Stimulated activated CD8-positive, alpha-beta memory T cell treated with anti-CD3 and anti-CD28 coated beads, Interleukin-2, amount 100 ng/mL, for 1 hour (primary cell): ENCODE measurements at places on chromosomes 6 and 20.

GRCh38 chr6:140571145-140571544 lies 1196.7 kb upstream of the CITED2 start:
- no peak for DNase-seq

GRCh38 chr20:35468671-35469334 lies 13.4 kb downstream of the CEP250 start:
- DNase-seq = no peak

GRCh38 chr6:37038292-37039198 lies 33.1 kb downstream of the FGD2 start:
- DNase-seq = no peak

GRCh38 chr6:31246051-31246521 lies 25.8 kb downstream of the HLA-C start:
- no peak for DNase-seq

DNA sequence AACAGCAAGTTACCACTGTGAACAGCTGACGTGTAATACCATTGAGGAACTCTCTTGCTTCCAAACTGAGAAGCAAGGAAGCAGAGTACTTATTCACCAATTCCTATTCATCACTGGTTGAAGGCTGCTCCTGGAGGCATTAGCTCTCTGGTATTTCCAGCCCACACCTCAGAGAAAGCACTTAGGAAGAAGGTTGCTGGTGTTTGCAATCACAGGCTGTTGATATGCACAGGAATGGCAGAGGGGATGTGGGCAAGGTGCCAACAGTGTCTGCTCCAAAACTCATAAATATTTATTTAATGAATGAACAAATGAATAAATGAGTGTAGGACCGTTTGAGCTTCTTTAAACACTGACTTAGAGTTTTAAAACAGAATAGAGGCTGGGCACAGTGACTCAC lies 6.9 kb upstream of the RRBP1 start:
- DNase-seq = no peak

DNA sequence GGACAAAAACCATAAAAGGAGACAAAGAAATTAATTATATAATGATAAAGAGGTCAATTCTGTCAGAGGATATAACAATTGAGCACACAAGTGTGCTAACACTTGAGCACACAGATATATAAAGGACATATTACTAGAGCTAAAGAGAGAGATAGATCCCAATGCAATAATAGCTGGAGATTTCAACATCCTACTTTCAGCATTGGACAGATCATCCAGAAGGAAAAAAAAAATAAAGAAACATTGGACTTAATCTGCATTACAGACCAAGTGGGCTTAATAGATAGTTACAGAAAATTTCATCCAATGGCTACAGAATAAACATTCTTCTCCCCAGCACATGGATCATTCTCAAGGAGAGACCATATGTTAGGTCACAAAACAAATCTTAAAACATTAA lies 9.9 kb downstream of the VNN1 start:
- DNase-seq = no peak

GRCh38 chr6:136401749-136402148 lies 112.1 kb upstream of the BCLAF1 start:
- no peak for DNase-seq

DNA sequence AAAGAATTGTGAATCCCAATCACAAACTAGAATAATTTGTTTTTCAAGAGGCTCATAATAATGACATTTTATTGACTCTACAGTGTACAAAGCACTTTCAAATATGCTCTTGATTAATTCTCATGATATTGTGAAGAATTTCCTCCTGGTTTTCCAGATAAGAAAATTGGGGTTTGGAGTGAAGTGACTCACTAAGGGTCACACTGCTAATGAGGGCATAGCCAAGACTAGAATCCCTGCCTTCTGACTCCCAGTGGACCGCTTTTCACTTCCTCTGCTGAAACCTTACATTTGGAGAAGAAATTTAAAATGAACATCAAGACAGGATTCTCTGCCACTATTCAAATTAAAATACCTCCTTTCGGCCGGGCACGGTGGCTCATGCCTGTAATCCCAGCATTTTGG lies 38.3 kb upstream of the LTV1 start:
- no peak for DNase-seq

- DNase-seq = no peak
These were observed 24.5 kb upstream of the SMIM29 start for GRCh38 chr6:34273242-34273805.

GRCh38 chr20:19918965-19919329 lies 98.2 kb upstream of the NAA20 start:
- DNase-seq = no peak

DNA sequence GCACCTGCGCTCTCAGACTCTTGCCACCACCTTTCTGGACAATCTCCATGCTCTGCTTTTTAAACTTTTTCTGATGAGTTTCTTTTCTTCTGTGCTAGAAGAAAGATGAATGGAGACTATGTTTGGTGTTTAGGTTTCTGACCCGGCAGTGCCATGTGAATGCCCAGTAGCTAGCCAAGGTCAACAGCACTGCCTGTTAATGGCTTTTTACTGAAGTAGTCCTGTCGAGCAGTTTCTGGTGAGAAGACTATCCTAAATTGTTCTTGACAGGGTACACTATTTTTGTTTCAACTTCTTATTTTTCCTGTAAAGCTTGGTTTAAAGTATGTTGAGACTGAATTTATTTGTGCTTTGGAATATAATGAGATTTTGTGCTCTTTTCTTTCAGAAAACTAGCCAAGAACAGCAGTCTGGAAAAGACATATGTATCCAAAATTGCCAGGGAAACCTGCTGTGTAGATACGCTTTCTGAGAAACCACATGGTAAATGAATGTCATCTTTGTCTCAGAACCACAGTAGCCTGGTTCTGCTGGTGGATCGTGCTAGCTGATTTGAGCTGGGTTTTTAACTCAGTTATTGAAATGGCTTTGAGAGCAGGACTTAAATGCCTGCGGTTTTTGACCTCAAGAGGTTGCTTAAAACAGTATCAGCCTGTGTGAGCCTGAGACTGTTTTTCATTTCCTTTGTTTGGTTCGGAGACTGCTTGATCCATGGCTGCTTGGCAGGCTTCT lies 48.1 kb downstream of the KCNS1 start:
- DNase-seq = no peak
